ENCODE measurements at places on chromosomes 3 and 15.
A peak's percentile ranks its signal among the peaks of the same experiment; 100 is the strongest.

GRCh38 chr15:89119489-89120478 is 31.5 kb downstream of the ABHD2 start:
- DNase-seq, result peak; percentile 67

GRCh38 chr3:36494461-36495109 is 114.3 kb downstream of the STAC start:
- DNase-seq, result peak; percentile 88

GRCh38 chr3:72628065-72628464 is 220.2 kb downstream of the SHQ1 start:
- no peak for DNase-seq

DNA sequence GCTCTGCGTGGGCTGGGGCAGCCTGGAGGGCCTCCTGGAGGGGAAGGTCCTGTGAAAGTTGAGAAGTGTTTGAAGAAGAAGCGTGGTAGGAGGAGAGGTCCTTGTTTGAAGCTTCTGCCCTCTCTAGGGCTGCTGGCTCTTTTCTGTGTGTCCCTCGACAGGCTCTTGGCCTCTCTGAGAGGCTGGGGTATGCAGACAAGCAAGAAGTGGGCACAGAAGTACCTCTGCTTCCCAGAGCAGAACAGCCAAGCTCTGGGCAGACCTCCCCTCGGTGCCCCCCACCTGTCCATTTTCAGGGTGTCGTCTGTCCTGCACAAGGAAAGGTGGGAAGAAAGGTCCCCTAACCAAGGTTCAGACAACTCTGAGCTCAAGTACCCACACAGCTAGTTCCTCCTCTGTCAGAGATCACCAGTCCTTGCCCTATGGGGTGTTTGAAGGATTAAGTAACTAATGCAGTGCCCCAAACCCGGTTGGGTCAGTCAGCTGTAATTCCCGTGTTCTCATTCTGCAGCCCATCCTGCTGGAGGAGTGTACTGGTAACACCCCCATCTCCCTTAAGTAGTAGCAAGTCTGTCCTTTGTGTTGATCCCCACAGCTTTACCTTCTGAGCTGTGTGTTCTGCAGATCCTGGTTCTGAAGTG is 6.3 kb downstream of the CSK start:
- no peak for DNase-seq

DNA sequence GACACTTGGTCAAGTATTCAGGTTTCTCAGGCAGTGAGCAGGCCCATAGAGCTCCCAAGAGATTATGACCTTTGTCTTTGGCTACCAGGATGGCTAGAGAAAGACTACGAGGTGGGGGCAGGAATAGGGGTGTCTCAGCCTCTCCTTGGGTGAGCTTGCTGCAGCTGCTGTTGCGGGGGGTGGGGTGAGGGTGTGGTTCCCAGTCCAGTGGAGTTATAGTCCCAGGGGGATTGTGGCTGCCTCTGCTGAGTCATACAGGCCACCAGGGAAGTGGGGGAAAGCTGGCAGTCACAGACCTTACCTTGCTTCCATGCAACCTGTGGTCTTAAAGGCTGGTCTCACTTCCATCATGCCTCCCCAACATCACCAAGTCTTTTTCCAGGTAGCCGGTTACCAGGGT is 31.7 kb downstream of the ATP2C1 start:
- no peak for DNase-seq

DNA sequence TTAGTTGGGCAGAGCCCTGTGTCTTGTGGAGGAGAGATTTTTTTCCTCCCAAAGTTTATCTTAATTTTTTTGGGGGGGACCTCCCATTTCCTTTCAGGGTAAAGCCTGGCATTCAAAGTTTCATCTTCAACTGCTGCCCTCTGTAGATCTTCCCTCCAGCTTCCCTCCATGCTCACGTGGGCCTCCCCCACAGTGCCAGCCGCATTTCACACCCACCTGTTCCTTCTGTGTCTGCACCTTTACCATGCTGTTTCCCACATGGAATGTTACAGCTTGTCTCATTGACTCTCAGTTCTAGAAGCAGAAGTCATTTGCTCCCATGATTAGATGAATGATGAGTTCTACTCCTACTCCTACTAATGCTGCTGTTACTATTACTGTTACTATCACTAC is 6.5 kb downstream of the CELF6 start:
- no peak for DNase-seq

GRCh38 chr3:12234192-12234591 is 54.7 kb upstream of the PPARG start:
- DNase-seq, result no peak

GRCh38 chr15:70252951-70253320 is 155.2 kb upstream of the TLE3 start:
- no peak for DNase-seq

GRCh38 chr3:119978554-119979208 is 115.6 kb downstream of the GSK3B start:
- DNase-seq, result no peak

DNA sequence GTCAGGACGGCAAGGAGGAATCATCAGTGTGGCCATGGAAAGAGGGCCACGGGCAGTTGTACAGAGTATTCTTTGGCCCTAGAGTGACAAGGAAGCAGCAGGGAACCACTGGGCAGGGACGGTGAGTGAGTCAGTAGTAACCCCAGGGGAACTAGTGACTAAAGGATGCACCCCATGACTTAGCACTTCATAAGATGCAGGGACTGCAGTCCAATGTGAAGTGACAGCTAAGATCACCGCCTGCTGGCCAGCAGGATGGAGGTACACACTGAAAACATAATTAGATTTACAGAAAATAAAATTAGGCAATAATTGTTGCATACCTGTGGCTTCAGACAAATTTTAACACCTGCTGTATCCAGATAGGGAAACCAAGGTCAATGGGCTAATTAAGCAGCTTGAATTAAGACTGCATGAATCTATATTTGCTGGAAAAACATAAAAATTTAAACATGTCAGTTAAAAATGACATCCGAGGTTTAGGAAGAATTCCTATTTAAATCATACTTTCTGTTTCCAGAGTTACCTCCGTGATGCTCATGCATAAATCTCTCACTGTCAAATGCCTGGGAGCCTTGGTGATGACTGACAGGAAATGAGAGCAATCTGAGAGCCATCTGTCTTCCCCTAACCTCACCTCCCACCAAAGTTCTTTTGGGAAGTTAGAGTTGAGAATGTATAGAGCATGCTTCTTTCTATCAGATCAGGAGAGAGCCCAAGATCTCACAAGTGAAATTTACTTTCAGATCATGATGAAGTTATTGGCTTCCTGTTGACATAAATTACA is 56.5 kb downstream of the DCLK3 start:
- DNase-seq, result peak; percentile 83

DNA sequence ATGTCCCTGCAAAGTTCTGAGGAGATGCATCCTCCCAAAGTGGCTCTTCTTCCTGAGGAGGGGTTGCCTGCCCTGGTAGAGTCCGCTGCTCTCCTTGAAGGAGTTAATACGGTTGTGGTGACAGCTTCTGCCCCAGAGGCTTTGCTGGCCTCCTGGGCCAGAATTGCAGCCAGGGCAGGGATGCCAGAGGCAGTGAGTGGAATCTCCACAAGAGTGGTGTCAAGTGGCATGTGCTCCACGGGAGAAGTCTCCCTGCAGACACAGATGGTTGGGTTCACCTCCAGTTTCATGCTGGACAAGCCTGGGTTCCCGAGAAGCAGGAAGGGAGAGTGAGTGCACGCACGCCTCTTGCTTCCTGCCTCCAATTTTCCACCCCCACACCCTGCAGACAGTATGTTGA is 105.5 kb downstream of the SLC25A26 start:
- DNase-seq, result no peak

GRCh38 chr3:13552857-13553652 is 4.1 kb downstream of the FBLN2 start:
- no peak for DNase-seq

DNA sequence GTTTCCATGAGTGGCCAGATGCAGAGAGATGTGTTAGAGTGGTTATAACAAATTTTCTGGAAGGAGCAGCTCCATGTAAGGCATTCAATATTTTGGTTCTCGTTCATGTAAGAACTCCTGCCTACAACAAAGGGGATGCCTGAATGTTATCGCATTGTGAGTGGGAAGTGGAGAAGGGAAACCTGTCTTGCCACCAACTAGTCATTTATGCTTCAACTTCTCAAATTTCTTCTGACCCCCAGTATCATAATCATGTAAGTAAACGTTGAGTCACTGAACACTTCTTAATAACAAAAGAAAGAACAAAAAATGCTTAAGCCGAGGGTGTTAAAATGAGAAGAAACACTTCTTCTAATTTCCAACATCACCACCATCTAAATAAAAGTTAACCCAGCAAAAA is 62.0 kb upstream of the MRPL3 start:
- no peak for DNase-seq

DNA sequence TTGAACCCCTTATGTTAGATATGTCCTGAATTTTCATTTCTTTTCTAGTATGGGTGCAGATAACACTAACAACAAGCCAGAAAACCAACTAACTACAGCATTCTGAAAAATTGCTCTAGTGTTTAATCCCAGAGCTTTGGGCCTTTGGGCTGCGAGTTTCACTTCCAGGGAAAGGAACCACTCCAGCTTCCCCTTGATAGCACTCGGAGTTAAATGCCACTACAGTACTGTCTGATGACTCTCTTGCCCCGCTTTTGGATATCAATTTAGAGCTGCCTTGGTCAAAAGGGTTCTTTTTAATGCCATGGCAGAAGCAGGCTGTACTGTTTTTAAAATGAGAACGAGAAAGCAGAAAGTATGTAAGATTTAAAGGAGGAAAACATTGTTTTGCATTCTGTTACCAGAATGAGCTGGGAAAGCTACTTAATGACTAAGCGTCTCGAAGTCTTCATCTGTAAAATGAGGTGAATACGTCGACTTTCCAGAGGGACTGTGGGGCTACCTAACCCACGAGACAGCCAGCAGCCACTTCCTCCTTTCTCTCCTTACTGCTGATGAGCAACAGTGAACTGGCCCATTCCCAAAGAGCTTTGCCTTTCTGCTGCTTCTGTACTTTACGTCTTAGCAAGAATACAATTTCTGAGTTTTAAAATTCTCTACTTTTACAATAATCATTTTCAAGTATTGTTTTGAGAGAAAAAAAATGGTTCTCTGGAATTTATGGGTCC is 299.3 kb upstream of the LYSMD4 start:
- no peak for DNase-seq

DNA sequence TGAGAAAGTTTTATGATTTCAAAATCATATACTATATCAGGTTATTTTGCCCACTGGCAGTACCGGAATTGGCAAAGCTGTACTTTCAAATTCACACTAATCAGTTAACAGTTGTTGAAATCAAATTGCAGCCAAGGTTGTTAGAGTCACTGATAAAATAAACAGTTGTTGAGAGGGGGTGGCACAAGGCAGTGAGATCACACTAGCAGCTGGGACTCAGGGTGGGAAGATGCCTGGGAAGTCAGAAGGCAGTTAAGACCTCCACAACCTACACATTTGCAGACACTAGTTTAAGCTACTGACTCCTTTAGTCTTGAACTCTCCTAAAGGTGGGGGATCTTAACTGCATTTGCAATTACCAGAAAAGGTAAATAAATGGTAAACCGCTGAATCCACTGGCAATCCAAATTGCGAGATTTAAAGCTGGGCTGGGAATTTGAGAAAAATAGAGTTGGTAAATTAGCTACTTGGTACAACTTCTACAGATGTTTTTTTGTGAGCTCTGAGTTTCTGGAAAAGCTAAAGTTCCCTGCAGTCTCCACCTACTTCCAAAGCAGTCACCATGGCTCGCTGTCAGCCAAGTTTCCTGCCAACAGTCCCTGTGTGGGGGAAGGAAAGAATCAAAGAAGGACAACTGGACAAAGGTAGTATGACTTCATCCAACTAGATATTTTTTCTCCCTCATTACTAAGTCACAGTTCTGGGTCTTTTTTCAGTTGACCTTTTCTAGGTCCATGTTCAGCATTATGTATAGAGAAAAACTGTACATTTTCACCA is 105.7 kb downstream of the ZNF385D start:
- peak; percentile 68 for DNase-seq

DNA sequence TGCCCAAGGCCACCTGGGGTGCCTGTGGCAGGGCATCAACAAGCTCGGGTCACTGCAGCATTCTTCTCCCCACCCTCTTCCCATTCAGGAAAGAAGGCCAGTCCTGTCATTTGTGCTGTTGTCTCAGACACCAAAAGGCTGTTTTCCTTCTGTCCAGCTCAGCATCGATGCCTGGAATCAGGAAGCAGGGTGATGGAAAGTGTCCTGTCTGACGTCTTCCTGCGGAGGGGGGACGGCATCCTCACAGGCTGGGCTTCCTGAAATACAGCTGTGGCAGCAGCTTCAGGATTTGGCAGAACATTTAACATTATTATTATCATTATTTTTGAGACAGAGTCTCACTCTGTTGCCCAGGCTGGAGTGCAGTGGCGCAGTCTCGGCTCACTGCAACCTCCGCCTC is 33.0 kb upstream of the ANKDD1A start:
- DNase-seq, result no peak

DNA sequence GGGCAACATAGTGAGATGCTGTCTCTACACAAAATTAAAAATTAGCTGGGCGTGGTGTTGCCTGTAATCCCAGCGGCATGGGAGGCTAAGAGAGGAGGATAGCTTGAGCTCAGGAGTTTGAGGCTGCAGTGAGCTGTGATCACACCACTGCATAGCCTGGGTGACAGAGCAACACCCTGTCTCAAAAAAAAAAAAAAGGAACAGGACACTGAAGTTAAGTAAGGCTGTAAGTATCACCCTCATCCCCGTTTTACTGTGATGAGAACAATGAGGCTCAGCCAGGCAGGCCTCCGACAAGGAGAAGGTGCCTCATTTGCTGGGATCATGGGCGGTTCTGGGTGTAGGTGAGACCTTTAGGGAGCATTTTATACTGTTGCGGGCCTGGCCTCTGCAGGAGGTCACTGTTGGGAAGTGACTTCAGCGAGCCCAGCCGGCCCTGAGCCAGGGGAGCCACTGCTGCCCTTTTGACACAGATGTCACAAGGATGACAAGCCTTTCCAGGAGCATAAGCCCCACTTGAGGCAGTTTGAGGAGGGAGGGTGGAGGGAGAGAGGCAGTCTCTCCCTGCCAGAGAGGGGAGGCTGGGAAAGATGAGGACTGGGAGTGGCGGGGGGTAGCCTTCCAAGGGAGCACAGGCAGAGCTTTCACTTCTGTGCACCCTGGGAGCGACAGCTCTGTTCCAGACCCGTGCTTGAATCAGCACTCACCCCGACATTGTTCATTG is 30.8 kb downstream of the IRAK2 start:
- DNase-seq, result no peak

- no peak for DNase-seq
These were observed 126.2 kb downstream of the KLF13 start for GRCh38 chr15:31452595-31453557.

DNA sequence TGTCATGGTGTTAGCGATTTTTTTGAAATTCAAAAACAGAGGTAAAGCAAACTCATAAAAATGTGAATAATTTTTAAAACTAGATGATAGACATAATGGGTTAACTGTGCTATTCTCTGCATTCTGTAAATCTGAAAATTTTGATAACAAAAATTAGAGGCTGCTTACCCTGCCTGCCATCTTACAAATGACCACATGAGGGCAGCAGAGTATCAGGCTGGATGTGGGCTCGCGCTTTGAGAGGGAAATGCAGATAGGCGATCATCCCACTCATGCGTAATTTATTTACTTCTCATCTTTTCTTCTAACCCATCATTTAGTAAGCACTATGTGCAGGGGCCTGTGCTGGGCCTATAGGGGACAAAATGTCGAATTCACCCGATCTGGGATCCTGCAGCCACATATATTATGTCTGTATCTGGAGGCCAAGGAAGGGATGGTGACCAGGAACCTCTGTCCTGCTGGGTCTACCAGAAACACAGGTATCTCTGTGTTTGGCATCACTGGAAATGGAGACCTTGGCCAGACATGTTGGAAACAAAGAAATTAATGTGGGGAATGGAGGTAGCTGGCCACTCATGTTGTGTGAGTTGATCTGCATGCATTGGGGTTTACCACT is 7.8 kb upstream of the RAD18 start:
- DNase-seq, result peak; percentile 70

- no peak for DNase-seq
These were observed 452 bp upstream of the SV2B start for GRCh38 chr15:91099616-91099994.
